NCI-H524 treated with DMSO at 0.1 percent for 48 hours (cell line): ENCODE measurements at places on chromosomes 16 and 17.

DNA sequence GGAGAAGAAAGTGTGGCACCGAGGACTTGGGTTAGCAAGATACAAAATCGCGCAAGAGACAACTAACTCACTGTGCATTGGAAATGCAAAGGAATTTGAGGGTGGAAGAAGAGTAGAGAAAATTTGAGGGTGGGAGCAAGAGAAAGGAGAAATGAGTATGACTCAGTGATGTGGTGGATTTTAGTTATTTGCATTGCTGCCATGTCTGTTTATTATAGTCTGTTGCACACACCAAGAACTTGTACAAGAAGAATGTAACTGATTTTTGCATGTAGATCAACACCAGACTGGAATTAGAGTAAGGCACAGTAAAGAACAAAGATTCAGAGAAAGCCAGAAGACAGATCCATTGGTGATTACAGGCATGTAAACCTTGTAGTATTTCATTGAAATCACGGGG lies 71.6 kb upstream of the SMIM36 start:
- DNase-seq = no peak

DNA sequence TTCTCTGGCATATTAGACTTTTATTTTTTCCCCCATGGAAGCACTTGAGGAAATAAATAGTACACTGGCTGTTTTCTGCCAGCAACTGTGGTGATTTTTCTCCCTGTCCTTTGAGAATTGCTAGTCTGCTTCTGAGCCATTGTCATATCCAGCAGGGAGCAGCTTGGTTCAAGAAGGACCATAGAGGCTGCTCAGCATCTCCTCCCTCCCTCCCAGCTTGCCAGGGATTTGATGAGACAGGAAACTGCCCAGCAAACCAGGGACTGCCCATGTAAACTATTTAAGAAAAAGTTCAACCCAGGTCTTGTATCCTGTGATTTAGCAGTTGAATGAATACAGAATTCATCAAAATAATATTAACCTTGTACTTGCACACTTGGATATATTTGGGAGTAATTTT lies 39.5 kb downstream of the CYB5B start:
- DNase-seq = no peak

DNA sequence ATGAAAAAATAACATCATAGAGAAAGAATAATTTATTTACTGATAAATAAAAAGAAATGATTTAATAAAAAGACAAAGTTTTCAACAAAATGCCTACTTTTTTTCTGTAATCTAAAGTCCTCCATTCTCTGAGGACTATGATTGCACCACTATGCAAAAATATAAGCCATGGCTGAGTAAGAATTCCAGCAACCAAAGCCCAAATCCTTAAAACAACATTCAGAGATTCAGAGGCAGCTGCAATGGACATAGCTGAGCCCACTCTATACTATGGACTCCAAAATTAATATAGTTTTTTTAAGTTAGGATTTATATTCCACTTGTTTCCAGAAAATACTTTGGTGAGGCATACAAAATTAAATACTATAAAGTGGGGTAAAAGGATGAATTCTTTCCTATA lies 169.5 kb upstream of the C17orf78 start:
- no peak for DNase-seq

DNA sequence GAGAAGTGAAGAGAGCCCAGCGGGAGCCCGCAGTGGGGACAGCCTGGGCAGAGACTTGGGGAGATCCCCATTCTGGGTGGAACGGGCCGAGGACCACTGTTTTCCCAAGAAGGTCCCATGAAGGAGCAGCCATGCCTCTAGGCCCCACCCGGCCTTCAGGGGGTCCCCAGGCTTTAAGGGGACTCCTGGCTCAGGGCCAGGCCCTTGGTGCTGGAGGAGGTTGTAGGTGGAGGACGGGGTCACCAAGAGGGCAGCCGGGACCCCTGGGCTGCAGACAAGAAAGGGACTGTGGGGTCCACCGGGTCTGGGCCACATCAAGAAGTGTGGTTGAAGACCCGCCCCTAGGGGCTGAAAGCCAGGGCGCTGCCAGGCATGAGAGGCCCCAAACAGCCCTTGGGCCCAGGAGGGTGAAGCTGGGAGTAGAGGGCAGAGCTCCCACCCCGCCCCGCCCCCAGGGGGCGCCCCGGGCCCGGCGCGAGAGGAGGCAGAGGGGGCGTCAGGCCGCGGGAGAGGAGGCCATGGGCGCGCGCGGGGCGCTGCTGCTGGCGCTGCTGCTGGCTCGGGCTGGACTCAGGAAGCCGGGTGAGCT lies at the start of gene PRSS21:
PRSS21 (plus strand) TSS at position 487 of the 589 bp plus-strand sequence; CDS start at position 519, 32 bp downstream.
- DNase-seq = no peak

DNA sequence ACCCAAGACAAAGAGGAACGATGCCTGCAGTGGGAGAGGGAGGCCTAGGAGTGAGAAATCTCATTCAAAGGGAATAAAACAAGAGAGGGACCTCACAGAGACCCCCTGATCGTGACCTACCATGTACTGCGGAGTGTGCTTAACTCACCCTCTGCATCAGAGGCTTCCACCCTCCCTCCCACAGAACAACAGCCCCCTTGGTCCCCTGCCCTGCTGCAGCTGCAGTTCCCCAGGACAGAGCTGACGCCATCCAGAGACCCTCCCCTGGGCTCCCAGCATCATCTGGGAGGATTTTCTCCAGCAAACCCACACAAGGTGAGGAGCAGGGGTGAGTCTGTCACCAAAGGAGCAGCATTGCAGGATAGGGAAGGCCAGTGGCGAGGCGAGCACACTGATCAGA lies 39.8 kb downstream of the TLE7 start:
- DNase-seq = no peak

DNA sequence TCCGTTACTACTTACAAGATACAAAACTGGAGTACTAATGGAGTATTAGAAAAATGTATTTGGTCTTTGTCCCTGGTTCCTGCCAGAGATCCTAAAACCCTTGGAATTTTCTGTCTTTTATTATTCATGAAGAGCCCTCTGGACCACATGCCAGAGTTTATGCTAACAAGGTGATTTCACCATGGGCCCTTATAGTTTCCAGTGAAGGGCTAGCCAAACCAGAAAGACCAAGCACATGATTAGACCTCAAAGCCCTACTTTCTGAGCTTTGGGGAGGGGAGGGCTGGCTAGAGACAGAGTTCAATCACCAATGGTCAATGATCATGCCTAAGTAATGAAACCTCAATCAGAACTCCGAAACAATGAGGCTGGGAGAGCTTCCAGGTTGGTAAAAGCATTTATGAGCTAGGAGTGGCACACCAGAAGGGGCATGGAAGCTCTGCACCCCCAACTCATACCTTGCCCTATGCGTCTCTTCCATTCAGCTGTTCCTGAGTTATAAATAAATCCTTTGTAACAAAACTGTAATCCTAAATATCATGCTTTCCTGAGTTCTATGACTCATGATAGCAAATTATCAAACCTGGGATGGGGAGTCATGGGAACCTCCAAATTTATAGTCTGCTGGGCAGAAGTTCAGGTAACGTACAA lies 10.4 kb downstream of the DCUN1D3 start:
- no peak for DNase-seq

GRCh38 chr17:71601894-71602504 lies 518.8 kb upstream of the SOX9 start:
- DNase-seq = no peak

- no peak for DNase-seq
These were observed 20.5 kb downstream of the MPHOSPH6 start for GRCh38 chr16:82149536-82149935.

- no peak for DNase-seq
These were observed 1100.6 kb upstream of the RBFOX1 start for GRCh38 chr16:6232056-6232455.

DNA sequence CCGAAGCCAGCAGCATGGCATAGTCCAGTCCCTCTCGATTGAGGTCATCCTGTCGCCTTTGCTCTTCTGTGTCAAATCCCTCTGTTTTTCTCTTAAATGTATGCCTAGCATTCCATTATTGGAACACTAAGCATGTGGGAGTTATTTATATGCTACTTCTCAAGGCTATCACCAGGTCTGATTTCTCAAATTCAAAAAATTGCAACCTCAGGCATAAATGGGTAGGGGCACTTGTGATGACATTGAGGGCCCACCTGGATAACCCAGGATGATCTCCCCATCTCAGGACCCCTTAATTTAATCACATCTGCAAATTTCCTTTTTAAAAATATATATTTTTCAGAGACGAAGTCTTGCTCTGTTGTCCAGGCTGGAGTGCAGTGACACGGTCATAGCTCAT lies 95.7 kb downstream of the BMERB1 start:
- DNase-seq = no peak
